Fibroblast of pulmonary artery (primary cell): ENCODE measurements at places on chromosomes 1 and 21.
A peak's percentile ranks its signal among the peaks of the same experiment; 100 is the strongest.

- no peak for DNase-seq
Measured at GRCh38 chr1:97506368-97506767, 414.5 kb downstream of the DPYD start.

DNA sequence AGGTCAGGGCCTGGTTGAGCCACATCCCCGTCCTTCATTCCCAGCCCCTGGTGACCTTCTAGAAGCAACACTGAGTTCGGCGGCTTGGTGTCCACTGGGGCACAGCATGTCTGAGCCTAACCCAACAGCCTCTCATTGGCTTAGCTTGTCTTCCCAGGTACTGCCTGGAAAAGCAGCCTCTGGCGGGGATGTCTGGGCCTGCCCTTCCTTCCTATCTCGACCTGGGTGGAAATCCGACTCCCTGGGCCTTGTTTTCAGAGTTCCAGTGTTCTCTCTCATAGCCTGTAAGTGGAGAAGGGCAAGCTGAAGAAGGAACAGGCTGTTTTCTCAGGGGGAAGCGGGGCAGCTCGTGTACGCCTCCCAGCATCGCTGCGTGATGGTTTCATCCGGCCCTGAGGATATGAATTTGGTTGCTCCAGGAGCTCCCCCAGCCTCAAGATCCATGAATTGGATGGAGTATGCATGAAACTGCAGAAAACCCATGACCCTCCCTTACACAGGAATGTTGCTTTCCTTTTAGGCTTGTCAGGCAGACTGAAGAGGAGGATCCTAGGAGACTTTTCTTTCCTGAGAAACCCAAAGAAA lies 116.5 kb upstream of the IRF2BP2 start:
- no peak for DNase-seq

DNA sequence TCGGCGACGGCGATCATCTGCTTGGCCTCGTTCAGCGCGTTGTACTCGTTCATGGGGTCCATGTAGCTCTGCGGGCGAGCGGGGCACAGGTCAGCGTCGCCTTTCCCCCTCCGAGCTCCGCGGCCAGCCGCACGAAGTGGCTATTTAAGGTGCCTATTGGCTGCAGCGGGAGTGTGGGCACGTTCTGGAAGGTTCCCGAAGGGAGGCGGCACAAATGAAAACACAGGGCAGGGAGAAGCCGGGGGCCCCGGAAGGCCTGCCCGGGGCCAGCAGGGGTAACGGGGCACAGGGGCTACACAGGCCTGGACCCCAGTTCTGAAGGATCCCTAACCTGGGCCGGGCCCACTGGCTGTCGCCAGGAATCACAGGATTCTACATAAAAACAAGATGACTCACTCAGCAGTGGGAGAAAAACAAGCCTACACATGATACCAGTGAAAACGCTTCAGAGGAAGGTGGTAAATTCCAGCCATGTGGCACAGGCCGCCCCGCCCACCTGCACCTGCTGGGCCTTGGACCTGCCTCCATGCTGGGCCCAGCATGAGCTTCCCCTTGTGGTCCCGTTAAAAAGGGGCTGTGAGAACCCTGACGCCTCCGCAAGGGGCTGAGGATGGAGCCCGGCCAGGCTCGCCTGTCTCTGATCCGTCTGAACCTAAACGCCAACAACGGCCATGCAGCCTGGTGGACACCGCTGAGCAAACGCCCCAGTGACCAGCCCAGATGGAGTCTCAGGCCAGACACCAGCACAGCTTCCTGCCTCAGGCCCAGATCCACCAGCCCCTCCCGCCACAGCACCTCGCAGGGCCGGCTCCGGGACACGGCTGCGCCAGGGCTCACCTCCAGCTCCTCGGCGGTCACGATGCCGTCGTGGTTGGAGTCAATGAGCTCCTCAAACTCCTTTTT lies 3.9 kb upstream of the TNFRSF4 start:
- DNase-seq = peak; percentile 14

- no peak for DNase-seq
Measured at GRCh38 chr1:35589516-35590427, 16.7 kb downstream of the TFAP2E start.

GRCh38 chr1:31142406-31142805 lies 76.9 kb upstream of the PUM1 start:
- no peak for DNase-seq

- DNase-seq = no peak
Measured at GRCh38 chr1:185420588-185421081, 103.6 kb upstream of the IVNS1ABP start.

GRCh38 chr1:4059270-4059669 lies 159.2 kb upstream of the C1orf174 start:
- DNase-seq = no peak

DNA sequence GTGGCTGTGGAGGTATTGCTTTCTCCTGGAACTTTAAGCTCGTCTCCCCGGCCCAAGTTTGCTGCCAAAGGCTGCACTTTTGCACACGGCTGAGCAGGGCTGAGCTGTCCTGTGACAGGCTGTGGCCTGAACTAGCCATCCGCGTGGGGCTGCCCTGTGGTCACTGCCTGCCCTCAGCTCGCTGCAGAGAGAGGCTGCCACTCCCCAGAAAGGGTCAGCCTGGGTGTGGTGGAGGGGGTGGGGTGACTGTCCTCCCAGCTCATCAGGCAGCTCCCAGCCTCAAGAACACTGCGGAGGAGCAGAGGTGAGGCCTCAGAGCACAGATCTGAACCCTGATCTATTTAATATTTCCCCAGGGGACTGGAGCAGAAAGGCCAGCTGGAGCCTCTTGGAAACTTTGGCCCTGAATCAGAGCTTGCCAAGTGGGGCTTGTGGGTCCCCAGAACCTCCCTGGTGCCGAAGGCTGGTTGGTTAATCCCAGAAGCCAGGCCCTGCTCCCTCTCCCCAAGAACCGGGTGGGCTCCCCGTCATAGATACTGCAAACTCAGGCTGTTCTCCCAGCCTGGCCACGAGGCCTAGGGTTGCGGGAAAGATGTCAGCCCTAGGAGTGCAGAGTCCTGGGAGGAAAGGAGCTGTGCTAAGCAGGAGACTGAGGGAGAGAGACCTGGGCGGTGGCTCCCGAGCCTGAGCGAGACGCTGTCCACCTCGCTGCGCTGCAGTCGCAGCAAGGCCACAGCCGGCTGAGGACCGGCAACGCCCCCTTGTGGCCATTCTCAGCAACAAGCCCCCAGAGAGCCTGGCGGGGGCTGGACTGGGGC lies 125.1 kb upstream of the IPO9 start:
- DNase-seq = peak; percentile 82

- no peak for DNase-seq
Measured at GRCh38 chr1:24186711-24186992, 437 bp downstream of the IFNLR1 start.

GRCh38 chr1:217029281-217030157 lies 306.3 kb upstream of the ESRRG start:
- peak; percentile 69 for DNase-seq

- DNase-seq = no peak
Measured at GRCh38 chr1:100076319-100076718, 56.4 kb downstream of the SASS6 start.

GRCh38 chr1:53765657-53766056 lies 26.7 kb upstream of the GLIS1 start:
- peak; percentile 78 for DNase-seq

- no peak for DNase-seq
Measured at GRCh38 chr1:204414016-204414415, 2.4 kb upstream of the PPP1R15B start.

- no peak for DNase-seq
Measured at GRCh38 chr1:37363535-37363934, 110.8 kb upstream of the ZC3H12A start.

- DNase-seq = peak; percentile 91
Measured at GRCh38 chr1:45299981-45300668, 26.6 kb upstream of the HPDL start.

DNA sequence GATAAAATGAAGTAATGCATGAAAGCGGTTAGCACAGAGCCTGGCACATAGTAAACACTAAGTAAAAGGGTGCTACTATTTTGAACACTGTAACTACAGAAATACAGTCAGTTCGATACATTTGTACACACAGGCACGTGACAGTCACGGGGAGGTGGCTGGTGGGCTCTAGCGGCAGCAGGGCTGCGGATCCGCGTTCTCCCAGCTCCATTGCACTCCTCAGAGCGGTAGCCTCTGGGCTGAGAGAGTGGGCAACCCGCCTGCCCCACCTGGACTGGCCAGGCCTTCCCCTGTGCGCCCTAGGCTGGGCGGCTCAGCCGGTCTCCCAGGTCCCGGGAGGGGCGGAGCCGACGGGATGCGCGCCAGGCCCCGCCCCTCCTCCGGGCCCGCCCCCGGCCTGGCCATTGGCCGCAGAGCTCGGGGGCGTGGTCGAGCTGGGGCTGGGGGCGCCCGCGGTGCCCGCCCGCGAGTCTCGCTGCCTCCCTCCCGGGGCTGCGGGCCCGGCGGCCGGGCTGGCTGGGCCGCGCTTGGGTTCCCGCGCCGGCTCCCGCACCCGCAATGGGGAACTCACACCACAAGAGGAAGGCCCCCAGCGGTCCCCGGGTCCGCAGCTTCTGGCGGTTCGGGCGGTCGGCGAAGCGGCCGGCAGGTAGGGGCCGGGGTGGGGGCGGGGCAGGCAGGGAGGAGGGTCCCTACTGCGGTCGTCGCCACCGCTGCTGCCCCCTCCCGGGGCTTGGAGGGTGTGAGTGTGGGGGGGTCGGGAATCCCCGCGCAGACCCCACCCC lies 51.2 kb upstream of the SYNC start:
- peak; percentile 47 for DNase-seq

DNA sequence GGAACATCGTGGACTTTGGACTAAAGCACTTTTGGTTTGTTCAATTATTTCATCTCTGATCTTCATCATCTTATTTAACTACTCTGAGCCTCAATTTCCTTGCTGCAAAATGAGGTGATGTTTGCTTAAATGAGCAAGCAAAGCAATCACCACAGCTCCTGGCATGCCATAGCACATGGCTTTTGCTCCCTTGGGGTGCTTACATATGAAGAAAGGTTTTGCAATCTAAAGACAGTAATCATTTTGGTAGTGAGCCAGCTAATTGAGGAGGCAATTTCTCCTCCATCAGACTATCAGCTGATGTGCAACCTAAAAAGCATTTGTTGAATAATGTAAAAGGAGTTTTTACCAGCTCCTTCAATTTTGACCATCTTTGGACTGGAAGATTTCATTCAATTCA lies 68.8 kb upstream of the KCNJ15 start:
- DNase-seq = no peak

GRCh38 chr21:41418393-41418792 lies 7.6 kb upstream of the MX1 start:
- no peak for DNase-seq

GRCh38 chr1:36239941-36240637 lies 15.8 kb downstream of the THRAP3 start:
- peak; percentile 78 for DNase-seq

DNA sequence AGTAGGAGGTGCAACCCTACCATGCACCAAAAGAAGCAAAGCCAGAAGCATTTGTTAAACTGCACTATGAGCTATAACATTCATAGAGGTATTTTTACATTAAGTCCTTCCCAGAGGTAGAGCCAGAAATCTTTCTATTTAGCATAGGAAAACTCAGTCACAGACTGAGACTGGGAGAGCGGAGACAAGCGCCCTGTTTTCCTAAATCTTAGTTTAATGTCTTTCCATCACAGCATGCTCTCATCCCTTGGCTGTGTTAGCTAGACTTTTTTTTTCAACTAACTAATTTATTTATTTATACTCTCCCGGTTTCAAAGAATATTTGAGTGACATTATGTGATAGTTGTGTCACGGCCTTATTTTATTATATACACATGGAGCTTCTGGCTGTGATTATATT lies 304.1 kb downstream of the LMX1A start:
- DNase-seq = no peak

DNA sequence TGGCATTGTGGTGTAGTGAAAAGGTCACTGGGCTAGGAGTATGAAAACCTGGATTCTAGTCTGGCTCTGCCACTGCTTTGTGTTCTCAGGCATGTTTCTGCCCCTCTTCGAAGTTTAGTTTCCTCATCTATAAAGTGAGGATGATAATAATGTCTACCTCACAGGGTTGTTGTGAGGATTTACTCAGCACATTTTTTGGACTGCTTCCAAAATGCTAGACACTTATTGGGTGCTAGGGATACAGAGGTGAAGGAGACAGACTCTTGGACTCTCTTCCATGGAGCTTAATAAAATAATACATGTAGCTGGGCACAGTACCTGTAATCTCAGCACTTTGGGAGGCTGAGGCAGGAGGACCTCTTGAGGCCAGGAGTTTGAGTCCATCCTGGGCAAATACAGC lies 3.6 kb downstream of the KIF2C start:
- no peak for DNase-seq

GRCh38 chr1:31201931-31202360 lies 37.7 kb downstream of the NKAIN1 start:
- DNase-seq = no peak

GRCh38 chr1:182995894-182996293 lies 27.3 kb upstream of the LAMC1 start:
- no peak for DNase-seq

DNA sequence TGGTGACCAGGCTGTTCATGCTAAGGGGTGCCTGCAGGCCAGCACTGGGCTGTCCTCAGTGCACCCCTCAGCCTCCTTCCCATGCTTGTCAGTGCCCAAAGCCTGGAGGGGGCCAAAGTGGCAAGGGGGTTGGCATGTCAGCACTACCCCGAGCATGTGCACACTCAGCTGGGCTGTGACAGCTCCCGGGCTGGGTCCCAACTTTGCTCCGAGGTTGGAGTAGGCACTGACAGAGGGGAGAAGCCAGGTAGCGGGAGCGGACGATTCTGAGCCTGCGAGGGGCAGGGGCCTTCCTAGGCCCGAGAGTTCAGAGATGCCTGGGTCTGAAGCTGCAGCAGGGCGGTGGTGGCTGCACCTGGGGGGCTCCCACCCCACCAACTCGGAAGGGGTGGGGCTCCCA lies 119.0 kb downstream of the MAST2 start:
- no peak for DNase-seq

DNA sequence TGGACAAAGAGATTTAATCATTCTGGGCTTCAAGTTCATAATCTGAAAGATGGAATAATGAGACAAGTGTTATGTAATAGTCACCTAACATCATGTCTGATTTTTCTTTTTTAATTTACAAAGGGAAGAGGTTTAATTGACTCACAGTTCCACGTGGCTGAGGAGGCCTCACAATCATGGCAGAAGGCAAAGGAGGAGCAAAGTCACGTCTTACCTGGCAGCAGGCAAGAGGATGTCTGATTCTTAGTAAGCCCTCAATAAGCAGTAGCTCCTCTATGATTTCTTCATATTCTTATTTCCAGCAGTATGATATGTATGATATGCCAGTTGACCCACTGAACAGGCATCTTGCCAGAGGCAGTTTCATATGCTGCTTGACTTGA lies 152.7 kb downstream of the S1PR1 start:
- DNase-seq = no peak

- no peak for DNase-seq
Measured at GRCh38 chr1:43866201-43866600, 67.4 kb upstream of the ARTN start.
